ENCODE measurements at places on chromosomes 2 and 18.

DNA sequence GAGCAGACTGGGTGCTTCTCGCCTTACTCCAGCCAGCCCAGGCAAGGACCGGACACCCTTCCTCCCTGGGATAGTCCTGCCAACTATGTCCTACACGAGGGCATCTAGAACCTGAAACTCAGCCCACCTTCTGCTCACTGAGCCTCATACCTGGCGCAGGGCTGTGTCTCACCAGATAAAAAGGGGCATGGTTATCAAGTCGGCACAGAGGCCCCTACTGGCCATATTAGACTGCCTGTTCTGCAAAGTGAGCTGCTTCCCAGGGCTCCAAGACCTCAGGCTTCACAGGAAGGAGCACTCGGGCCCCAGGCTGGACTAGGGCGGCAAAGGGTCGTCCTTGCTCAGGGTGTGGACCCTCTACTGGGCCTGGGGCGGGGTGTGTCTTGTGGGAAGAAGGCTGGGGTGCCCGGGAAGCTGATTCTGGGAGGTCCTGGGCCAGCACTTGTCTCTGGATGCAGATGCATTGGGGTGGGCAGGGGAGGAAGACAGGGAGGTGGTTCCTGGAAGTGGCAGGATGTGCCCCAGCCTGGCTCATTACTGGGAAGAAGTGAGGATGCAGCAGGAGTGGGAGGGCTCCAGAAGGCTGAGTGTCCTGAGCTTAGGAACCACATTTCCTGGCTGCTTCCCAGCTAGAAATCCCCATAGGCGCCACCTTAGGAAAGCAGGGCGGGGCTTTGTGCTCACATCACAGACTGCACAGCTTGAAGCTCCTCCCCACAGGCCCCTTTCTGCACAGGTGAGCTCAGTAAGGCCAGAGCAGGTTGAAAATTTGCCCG is 19.6 kb downstream of the EHD3 start:
- DNase-seq: no peak

DNA sequence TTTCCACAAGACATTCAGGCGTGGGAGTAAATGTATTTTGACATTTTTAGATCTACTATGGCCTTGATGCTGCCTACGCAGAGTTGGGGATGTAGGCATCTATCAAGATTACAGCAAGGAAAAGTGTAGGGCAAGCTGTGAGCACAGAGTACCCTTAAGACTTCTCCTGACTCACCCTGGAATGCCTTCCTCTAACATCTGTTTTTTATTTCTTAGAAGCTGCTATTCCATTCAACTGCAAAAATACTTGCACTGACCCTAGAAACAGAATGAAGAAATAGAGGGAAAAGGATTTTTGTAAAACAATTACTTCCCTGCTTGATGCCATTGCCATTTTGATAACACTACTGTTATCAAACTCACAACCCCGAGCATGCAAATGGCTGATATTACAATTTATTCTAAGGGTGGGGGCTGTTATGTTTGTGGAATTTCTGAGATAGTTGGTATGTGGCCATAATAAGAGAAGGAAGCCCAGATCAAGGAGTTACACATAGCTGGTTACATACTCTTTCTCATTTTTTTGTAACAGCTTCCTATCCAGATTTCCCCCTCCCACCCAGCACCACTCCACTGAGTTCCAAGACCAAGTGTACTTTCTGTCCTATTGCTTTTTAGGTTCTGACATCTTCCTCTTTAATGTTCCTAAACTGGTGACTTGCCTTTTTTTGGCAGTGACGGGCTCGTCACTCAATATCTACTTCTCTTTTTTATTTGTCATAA is 6.0 kb upstream of the ROCK1 start:
- DNase-seq: peak; percentile 92

- DNase-seq: no peak
Observed at GRCh38 chr2:59385971-59386370, 1144.8 kb upstream of the FANCL start.

- DNase-seq: no peak
Observed at GRCh38 chr2:15154297-15154696, 406.8 kb downstream of the NBAS start.

DNA sequence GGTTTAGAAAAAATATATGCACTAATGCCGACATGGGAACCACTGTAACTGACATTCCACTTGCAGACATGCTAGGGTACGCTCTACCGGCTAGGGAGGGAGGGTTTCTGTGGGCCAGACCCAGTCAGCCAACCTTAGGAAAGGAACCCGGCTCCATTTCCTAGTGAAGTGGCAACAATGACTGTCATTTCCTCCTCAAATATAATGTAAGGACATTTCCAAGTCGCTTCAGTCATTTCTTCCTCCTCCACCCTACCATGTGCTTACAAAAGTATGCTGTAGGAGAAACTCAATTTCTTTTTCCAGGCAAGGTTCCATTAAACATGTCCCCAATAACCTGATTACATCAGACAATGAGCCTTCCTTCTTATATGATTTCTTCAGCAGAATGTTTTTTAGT is 64.3 kb upstream of the PSMD14 start:
- DNase-seq: no peak

DNA sequence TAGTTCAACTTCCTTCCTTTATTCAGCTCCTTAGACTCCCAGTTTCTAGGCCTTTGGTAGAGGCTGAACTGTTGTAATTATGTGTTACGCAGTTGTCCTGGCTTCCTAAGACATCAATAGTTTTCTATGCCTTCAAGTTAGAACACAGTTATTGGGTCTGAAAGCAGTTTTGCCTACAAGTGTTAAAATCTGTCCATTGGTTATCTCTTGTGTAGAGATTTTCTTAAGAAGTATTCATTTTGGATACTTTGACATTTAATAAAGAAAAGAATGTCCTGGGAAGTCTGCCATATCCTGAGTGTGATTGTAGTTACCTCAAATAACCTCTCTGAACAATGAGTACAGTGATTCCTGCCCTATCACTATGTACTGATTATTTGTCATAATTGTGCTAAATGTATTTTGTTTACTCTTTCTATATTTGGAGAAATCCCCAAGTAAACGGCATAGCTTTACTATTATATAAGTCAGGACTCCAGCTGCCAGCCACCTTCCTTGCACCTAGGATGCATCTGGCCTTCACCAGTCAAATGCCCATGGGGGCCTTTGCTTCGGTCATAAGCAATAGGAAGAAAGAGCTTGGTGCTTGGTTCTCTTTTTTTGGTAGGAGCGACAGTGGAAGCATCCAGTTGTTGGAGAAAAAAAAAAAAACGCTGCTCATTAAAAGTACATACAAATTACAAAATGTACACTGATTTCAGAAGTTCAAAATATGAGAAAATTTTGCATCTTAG is 449.5 kb upstream of the PKDCC start:
- peak; percentile 31 for DNase-seq

DNA sequence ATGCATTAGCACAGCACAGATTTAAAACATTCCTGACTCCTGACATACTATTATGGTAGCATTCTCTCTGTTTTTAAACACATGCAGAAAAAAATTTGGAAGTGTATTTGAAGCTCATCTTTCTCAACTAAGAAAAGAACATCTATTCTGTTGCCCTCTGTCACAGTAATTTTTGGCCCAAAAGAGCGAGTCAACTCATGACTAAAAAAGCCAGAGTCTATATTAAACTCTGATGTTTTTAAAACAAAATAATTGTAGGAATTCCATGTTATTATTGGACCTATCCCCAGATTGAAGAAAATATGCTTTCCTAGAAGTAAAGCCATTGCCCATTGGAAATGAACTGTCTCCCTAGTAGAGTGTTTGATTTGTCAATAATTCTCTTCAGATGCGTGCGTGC is 96.7 kb downstream of the CRIM1 start:
- DNase-seq: peak; percentile 76

GRCh38 chr18:54004828-54005227 is 219.6 kb downstream of the MBD2 start:
- peak; percentile 28 for DNase-seq

DNA sequence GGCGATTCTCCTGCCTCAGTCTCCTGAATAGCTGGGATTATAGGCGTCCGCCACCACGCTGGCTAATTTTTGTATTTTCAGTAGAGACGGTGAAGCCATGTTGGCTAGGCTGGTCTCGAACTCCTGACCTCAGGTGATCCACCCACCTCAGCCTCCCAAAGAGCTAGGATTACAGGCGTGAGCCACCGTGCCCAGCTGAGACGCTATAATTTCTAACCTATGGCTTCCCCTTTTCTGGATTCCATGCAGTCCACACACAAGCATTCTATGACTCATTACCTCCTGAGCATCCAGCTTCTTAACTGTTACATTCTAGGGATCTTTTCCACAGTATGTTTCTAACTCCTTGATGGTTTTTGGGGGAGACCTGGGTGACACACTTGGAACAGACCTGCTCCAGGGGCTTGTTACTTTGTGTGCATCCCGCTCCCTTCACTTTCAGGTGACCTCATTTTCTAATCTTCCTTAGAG is 11.8 kb upstream of the KCMF1 start:
- peak; percentile 88 for DNase-seq

- DNase-seq: no peak
Observed at GRCh38 chr2:71816815-71817214, 330.8 kb downstream of the CYP26B1 start.

- no peak for DNase-seq
Observed at GRCh38 chr2:45273412-45274249, 264.4 kb upstream of the SIX2 start.

DNA sequence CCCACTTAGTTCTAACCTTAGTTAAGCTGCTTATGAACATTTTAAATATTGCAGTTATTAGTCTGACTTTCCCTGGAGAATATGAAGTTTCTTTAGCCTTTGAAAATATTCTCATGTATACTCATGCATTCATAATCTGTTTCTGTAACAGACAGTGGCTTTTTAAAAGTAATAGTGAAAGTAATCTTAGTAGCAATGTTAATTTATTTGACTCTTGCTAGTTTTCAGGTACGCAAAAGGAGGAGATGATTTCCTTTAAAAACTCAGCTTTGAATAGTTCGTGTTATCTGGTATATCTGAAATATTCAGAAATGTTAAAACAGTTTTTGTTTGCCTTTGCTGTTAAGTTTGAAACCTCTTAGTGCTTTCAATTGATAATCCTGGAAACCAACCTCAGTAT is 3.8 kb downstream of the ANKRD12 start:
- peak; percentile 18 for DNase-seq

GRCh38 chr2:107137706-107138105 is 251.7 kb upstream of the ST6GAL2 start:
- no peak for DNase-seq

- no peak for DNase-seq
Observed at GRCh38 chr2:143058851-143059250, 70.4 kb upstream of the ARHGAP15 start.

GRCh38 chr18:3782901-3783300 is 332.9 kb downstream of the TGIF1 start:
- DNase-seq: no peak

DNA sequence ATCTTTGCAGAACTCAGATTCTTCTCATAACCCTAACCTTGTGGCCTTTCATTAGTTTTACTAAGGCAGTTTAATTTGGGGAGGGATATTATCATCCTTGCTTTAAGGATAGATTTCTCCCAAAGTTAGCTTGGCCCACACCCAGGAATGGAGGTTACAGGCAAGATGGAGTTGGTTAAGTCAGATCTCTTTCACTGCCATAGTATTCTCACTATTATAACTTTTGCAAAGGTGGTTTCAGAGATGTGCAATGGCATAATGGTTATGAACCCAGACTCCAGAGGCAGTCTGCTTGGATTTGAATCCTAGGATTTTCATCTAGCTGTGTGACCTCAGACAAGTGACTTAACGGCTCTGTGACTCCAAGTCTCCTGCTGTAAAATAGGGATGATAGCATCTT is 48.7 kb upstream of the NDUFV2 start:
- no peak for DNase-seq

- no peak for DNase-seq
Observed at GRCh38 chr2:180061085-180061484, 54.0 kb upstream of the CWC22 start.

- DNase-seq: peak; percentile 27
Observed at GRCh38 chr2:143205106-143205764, 76.0 kb downstream of the ARHGAP15 start.

- peak; percentile 37 for DNase-seq
Observed at GRCh38 chr18:55265984-55266383, 306.7 kb upstream of the CCDC68 start.

- no peak for DNase-seq
Observed at GRCh38 chr2:55526174-55526573, 6.7 kb downstream of the CFAP36 start.

- peak; percentile 71 for DNase-seq
Observed at GRCh38 chr2:12498704-12499103, 218.0 kb upstream of the TRIB2 start.

DNA sequence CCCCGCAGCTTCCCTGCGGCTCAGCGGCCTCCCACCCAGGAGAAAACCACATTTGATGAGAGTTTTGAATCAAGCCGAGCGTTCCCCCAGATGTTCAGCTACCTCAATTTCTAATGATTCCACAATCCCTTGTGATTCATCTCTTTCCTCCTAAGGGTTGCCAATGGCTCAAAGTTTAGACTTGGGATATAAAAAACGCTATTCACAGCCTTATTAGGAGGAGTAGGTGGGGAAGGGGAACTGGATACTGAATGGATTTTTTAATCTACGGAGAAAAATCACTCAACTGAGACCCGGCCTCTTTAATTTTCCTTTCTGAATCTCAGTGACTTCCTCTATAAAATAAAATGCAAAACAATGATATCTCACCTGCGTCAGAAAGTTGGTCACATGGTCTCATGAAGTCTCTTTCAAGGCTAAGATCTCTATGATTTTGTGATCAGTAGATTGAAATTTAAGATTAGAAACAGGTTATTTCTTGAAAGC is 192.6 kb upstream of the TCF4 start:
- peak; percentile 71 for DNase-seq

GRCh38 chr18:77366720-77367641 is 117.3 kb downstream of the GALR1 start:
- DNase-seq: peak; percentile 51

DNA sequence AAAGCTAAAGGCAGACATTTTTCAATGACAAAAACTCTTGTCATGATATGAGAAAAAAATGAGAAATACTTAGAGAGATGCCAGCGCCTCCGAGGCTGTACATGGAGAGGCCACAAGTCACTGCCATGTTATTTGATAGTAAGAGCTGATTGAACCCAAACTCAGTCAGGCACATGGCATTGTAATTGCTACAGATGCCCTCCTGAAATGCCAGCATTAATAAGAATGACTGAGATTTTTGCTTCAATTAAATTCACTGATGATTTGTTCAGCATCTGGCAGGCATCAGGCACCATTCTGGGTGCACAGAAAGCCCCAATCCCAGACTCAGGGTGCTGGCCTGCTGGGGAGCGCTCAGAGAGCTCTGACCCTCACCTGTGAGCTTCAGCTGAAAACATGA is 129.0 kb upstream of the PXDN start:
- DNase-seq: no peak

GRCh38 chr18:75213611-75214331 is 3.2 kb downstream of the TSHZ1 start:
- peak; percentile 51 for DNase-seq

- DNase-seq: no peak
Observed at GRCh38 chr2:74221091-74221490, 22.7 kb downstream of the MTHFD2 start.

All from GM23248 (cell line).